ENCODE measurements at places on chromosomes 4 and X.

- DNase-seq: no peak
Observed at GRCh38 chr4:165838575-165838974, 34.5 kb upstream of the TLL1 start.

DNA sequence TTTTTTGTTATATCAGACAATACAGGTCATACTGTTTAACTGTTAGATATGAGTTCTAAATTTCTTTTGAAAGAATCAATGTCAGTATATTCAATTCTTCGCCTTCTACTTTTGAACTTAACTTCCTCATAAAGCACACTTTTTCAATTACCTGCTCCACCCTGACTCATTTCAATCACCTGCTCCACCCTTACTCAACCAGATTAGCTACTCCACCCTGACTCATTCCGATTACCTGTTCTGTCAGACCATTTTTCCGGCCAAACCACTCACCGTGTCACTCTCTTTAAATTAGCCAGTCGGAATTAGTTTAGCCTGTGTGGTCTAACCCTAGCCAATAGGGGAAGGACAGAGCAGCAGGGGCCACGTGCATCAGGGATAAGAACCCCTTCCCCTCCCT, 751.8 kb upstream of the POU3F4 start:
- DNase-seq: no peak

DNA sequence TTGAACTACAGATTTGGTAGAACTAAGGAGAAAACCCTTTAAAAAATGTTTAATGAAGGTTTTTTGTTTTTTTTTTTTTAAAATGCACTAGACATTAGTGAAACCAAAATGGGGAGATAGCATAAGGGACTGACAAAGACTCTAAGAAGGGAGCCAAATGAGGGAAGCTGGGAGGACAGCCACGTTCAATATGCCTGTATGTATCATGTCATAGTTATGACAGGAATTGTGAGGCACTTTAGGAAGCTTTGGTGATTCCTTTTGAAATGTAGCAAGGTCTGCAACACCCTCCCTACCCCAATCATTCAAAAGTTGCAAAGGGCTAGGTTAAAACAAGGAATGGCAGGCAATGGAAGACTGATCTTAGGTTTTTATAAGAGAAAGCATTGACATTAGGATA, 526.0 kb downstream of the TLL1 start:
- DNase-seq: no peak

GRCh38 chr4:39330353-39330752, 35.8 kb downstream of the RFC1 start:
- DNase-seq: no peak

DNA sequence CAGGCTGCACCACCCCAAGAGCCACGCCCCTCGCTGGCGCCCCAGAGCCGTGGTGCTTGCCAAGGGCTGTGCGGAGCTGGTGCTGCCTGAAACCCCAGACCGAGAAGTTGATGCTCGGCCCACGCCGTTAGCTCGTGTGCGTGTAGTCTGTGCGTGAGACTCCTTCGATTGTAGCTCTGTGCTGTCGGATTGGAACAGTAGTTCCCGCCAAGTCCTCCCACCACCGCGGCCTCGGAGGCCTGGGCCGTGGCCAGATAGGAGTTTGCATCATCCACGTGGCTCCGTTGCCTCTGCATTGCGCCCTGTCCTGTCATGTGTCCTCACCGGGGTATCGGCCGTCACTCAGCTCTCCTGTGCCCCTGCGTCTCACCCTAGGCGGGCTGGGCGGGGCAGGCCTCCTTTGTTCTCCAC, 24.2 kb downstream of the TNIP2 start:
- DNase-seq: no peak

DNA sequence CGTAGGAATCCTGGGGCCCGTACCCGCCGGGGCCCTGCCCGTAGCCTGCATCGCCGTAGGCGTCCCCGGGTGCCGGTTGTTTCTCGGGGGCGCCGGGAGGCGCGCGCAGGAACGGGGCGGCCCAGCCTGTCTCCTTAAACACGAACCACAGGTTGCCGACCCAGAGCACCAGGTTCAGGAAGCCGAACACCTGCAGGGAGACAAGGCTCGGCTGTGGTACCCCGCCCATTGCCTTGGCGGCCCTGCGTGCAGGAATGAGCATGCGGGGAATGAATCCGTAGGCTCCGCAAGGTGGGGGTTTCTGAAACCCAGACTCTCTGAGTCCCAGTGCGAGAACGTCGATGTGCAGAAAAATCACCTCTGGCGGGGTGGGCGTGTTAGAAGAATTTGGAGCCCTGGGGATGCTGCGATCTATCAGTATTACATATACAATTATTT, 5.4 kb upstream of the PRICKLE3 start:
- no peak for DNase-seq

All from endothelial cell (in vitro differentiated cells).